Iris pigment epithelial cell (primary cell): ENCODE measurements at places on chromosomes 7 and 10.
A peak's percentile ranks its signal among the peaks of the same experiment; 100 is the strongest.

GRCh38 chr7:105647591-105647990 lies 66.3 kb upstream of the EFCAB10 start:
- no peak for DNase-seq

- no peak for DNase-seq
These were observed 112.4 kb downstream of the HTR5A start for GRCh38 chr7:155182406-155182970.

GRCh38 chr7:119925581-119926289 lies 347.2 kb upstream of the KCND2 start:
- no peak for DNase-seq

GRCh38 chr7:18916826-18917225 lies 200.6 kb downstream of the TWIST1 start:
- no peak for DNase-seq

DNA sequence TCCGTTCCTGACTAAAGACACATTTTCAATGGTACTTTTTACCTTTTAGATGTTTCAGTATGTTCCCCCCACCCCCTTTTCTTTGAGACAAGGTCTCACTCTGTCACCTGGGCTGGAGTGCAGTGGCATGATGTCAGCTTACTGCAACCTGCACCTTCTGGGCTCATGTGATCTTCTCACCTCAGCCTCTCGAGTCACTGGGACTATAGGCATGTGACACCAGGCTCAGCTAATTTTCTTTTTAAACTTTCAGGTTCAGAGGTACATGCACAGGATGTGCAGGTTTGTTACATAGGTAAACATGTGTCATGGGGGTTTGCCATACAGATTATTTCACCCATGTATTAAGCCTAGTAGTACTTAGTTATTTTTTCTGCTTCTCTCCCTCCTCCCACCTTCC lies 99.3 kb upstream of the RPA3 start:
- no peak for DNase-seq

DNA sequence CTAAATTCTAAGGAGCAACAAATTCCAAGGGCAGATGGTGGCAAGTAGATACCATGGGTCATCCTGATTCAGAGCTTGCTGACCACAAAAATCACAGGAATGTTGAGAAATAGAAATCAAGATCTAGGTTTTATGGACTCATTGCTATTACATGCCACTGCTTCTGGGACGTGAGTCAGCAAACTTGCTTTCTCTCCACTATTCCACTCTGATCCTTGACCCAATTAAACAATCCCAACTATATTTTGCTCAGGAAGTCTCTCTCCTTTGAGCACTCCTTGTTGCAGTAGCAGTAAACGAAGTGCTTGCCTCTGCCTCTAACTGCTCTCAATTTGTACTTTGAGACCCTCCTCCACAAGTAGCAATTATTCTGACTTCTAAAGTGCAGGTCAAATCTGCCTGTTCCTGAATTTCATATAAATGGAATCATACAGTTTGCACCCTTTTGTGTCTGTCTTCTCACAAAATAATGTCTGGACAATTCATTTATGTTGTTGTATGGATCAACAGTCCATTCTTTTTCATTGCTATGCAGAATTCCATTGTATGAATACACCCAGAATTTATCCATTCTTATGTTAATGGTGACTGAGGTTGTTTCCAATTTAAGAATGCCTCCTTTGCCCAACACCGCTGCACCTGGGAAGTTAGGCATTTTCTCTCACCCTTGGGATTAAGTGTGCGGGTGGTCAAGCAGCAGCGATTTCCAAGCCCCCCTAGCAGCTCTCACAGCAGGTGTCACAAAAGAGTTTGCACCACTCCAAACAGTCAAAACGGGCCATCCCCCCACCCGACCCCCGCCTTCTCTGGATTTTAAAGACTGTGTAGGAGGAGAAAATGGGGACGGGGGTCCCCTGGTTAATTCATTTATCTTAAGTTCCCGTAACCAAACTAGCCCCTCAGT lies 35.9 kb downstream of the ACSM6 start:
- DNase-seq = peak; percentile 97

DNA sequence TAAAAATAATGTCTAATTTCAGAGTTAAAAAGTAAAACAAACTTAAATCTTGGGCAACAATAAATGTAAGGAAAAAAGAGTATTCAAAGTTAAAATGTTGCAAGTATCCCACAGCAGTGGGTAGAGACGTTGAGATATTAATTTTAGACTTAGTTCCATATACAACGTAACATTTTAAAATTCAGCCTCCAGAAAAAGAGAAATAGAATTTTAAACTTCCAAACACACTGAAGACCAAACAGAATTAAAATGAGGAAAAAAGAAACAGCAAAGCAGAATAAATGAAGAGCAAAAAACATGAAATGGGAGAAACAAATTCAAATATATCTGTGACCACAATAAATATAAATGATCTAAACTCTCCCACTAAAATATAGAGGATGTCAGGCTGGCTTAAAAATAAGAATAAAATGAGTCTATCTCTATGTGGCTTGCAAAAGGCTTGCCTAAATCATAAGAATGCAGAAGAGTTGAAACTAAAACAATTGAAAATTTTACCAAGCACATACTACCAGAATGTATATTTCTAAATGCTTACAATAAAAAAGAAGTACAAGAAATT lies 46.0 kb upstream of the EGFR start:
- no peak for DNase-seq

DNA sequence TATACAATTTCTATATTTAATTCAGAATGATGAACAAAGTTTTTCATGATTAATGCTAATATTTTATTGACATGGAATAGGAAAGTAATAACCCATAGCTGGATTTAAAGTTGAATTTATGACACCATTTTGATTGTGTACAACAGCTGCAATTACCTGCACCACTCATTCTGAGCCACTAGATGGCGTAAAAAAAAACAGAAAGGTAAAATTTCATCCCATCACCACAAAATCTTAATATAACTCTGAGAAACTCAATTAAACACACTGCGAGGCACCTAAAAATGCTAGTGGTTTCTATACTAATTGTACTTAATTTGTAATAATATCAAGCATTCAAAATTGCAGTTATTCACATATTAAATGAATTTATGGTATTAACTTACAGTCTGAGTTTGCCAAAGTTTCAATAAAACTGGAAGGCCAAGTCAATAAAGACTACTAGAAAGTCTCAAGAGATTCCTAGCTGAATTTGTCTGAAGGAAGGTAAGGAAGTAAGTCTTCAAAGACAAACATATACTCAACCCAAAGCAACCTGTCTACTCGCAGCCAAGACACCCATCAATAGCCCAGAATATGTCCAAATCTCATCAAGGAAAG lies 182.5 kb downstream of the SKAP2 start:
- peak; percentile 11 for DNase-seq

- peak; percentile 62 for DNase-seq
These were observed 173.3 kb downstream of the SLC16A9 start for GRCh38 chr10:59536167-59537014.

- peak; percentile 64 for DNase-seq
These were observed 73.9 kb upstream of the LEP start for GRCh38 chr7:128167042-128167701.

GRCh38 chr10:132972986-132973902 lies 30.9 kb upstream of the CFAP46 start:
- no peak for DNase-seq

- DNase-seq = no peak
These were observed 23.1 kb downstream of the LRRC4 start for GRCh38 chr7:128008141-128008540.

DNA sequence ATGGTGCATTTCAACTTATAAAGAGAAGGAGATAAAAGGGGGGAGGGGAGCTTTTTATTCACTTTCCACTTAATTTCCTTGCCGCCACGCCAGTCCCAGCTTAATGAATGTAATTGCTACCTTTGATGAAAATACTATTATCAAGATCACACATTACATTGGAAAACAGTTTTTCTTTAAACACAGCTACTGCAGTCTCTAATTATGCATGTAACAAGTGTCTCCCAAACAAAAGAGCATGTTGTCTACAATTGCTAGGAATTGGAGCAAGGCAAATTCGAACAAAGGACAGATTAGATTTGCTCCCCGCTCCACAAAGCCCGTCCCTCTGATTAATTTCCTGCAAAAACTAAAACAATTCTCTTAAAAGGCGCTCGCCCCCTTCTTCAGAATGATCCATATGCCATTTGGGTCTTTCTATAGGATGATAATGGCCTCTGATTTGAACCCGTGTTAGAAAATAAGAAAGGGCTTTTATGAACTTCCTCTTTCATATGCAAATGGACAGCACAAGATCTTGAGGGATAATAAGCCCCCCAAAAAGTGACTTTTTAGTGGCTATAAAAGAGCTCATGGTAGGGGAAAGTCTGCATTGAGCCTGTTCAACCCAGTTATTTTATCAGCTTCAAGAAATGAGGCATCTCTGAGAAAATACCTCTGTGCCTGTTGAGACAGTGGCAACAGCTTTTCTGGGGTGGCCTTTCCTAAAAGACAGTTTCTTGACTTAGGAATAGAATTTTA lies 60.6 kb downstream of the ACADSB start:
- DNase-seq = no peak

DNA sequence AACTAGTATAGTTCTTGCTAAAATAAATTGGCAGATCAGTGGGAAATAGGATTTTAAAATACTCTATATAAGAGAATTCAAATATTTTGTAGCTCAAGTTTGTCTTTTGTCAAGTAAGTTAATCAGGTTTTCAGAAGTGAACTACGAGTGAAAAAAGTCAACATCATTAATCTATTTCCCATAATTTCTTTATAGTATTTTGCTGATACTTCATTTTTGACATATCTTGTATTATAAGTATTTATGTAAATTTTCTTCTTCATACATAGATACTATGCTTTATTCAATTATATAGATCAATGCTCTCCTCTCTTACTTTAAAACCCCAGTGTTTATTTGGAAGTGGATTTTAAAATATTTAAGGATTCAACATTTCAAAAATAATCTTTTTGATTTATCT lies 360.7 kb downstream of the THSD7A start:
- no peak for DNase-seq

DNA sequence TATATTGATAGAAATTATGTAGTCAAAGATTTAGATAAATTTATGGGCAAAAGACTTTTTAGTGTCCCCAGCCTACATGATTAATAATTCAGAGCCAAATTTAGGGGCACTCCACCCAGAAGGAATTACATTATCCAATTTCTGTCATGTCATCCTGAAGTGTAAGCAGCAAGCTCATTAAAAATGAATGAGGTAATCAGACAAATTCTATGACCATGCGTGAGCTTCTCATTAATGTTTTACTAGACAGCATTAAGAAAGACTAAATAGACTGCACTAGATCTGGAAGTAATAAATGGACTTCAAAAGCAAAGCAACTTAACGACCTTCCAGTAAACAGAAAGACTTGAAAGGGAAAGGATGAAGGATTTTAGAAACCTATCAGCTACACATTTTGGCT lies 22.7 kb upstream of the TRUB1 start:
- DNase-seq = no peak

DNA sequence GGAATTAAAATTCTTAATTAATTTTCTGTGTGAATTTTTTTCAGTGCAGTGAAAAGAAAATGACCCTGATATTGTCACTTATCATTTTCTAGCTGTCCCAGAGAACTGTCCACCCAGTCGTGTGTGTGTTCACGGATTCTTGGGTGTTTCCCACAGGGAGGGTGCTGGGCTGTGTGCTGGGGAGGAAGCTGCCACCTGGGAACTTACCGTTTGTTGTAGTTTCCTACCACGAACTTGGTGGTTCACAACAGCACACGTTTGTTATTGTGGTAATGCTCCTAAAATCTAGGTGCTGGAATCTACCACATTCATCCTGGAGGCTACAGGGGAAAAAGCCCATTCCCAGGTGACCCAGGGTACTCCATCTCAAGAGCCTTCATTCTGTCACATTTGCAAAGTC lies 276.1 kb downstream of the GLRX3 start:
- DNase-seq = no peak

DNA sequence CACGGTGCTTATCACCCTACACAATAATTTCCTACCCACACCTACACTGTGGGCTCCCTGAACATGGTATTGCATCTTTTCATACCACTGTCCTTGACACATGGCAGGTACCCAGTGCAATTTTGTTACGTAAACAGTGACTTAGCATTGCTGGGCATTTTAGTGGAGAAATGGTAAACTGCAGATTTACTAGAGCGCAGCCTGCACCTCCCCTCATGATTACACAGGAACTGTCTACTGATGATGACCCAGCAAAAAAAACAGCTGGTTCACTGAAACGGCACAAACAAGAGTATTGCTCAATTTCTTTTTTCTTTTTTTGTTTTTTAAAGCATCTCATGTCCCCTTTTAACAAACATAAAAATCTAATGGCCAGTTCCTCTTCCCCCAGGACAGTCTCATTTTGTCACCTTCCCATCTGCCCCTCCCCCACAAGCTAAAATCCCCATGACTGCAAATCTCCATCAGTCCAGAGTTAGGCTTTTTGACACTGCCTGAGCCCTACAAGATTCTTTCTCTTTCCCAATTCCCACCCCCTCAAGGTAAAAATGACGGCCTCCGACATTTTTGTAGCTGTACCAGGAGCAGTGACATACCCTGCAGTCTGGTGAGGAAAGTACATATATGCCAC lies 2.8 kb downstream of the ZNF746 start:
- peak; percentile 77 for DNase-seq

DNA sequence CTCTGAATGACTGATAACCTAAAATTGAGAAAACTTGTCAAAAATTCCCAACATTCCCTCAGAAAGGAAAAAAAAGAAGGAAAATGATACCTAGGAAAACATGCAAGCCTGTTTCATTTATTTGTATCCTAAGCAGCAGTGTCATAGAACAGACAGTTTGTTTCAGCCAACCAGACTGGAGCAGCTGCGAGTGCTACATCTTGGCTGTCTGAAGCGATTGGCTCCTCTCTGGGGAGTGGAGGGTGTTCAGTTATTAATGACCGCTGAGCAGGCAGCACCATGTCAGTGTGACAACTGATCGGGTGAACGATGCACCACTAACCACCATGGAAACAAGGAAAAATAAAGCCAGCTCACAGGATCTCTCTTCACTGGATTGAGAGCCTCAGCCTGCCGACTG lies at the start of gene LRRN3:
Gene LRRN3, plus strand, starts transcription at position 282 of the 400 bp plus-strand sequence. CDS start 31,646 bp downstream, outside the sequence.
- peak; percentile 84 for DNase-seq

GRCh38 chr7:29262191-29262917 lies 67.8 kb downstream of the CHN2 start:
- DNase-seq = no peak

- DNase-seq = peak; percentile 8
These were observed 22.9 kb downstream of the CRHR2 start for GRCh38 chr7:30659312-30659711.

DNA sequence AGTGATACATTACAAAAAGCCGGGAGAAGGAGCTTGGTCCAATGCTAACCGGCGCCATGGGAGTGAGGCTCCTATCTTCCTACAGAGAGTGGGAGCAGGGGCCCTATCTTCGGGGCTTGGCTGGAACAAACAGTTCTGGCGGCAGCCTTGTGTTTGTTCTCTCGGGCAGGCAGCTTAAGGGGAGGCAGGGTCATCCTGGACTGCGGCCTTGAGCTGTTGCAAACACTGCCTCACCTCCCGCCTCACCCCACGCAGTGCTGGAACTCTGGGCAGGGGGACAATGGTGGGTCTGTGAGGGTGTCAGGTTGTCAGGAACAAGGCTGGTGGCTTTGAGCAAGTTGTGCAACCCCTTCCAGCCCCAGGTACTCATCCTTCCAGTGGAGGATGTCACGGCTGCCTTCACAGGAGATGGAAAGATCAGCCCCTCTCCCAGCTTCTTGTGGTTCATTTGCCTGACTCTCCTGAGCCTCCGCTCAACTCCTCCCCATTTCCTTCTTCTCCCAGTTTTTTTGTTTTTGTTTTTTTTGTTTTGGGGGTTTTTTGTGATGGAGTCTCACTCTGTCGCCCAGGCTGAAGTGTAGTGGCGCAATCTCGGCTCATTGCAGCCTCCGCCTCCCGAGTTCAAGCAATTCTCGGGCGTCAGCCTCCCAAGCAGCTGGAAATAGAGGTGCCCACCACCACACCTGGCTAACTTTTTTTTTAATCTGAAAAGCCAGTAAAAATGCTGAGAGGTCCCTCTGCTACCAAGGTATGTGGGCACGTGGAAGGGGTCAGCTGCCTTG lies 57.4 kb downstream of the SPOCK2 start:
- peak; percentile 41 for DNase-seq
